ENCODE measurements at places on chromosomes 4 and X. TPM values are rescaled to one million over a fixed set of nuclear protein-coding genes. Genes with fewer than 3 reads are reported as not detected.

The GPR82 gene
- total RNA-seq, result 0.12 TPM

The BEX5 gene
- 1.4 TPM for total RNA-seq

The BST1 gene
- 0.88 TPM for total RNA-seq

The CYTL1 gene
- not detected for total RNA-seq

The PASD1 gene
- total RNA-seq, result not detected

The ART3 gene
- total RNA-seq, result not detected

The TEX13B gene
- total RNA-seq, result not detected
